ENCODE measurements at places on chromosomes 3 and 15.

DNA sequence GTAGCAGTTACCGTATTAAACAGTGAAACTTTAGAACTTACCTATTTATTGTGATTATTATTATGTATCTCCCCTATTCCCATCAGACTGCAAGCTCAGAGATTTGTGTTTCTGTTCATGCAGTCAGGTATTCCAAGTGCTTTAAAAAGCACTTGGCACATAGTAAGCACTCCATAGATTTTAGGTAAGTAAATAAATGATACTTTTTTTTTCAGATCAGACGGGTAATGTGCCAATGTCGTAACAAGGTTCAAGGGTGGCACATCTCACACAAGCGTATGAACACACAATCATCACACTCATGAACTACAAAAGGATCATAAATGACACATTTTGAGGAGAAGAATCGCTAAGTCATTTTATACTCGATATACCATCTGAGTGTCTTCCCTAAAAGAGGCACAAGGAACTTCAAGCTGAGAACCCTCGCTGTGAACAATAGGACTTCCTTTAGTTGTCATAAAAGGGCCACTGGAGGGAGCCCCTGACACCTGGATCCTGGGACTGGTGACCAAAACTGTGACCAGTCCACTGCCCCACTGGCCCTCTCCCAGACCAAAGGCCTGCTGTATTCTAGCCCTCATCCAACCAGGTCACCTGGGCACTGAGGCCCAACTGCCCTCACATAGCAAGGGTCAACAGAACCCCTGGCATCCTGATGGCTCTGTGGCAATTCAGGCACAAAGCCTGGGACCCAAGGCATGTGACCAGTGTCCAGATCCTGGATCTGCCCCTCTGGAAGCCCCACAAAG, 32.1 kb downstream of the KIF9 start:
- DNase-seq, result no peak

- DNase-seq, result no peak
These were observed 27.4 kb upstream of the SLCO2A1 start for GRCh38 chr3:134057006-134057653.

DNA sequence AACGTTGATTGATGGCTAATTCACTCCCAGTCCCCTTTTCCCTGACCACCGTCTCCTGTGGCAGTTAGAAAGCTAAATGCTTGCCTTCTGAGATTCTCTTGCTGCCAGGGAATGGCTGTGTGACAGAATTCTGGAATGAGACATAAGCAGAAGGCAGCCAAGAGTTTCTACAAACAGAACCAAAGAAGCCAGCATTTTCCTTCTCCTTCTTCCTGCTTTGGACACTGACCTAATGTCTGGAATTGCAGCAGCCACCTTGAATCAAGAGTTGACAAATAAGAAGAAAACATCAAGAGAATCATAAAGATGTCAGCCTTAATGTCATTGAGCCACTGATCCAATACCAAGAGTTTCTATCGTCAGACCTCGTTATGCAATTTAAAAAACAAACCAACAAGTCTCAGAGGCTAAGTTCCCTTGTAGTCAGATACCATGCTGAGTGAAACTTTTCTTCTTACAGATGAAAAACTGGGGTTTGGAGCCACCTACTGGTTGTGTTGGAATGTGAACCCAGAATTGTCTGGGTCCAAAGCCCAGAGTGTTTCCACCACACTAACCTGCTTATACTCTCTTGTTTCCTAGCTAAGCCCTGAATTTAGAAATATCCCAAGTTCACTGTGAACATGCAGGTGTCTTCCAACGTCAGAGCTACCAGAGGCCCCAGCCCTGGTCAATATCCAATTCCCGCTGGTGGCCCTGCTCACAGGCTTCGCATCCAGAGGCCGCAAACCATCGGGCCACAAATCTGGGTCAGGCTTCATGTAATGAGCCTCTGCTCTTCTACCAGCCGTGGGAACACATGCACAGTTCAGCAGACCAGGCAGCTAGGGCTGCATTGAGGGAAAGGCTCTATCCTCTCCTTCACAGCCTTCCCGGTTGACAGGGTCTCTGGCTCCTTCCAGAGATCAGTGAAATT, 42.5 kb downstream of the MCF2L2 start:
- DNase-seq, result peak; percentile 67

GRCh38 chr3:4994823-4995499, 15.7 kb downstream of the BHLHE40 start:
- DNase-seq, result no peak

DNA sequence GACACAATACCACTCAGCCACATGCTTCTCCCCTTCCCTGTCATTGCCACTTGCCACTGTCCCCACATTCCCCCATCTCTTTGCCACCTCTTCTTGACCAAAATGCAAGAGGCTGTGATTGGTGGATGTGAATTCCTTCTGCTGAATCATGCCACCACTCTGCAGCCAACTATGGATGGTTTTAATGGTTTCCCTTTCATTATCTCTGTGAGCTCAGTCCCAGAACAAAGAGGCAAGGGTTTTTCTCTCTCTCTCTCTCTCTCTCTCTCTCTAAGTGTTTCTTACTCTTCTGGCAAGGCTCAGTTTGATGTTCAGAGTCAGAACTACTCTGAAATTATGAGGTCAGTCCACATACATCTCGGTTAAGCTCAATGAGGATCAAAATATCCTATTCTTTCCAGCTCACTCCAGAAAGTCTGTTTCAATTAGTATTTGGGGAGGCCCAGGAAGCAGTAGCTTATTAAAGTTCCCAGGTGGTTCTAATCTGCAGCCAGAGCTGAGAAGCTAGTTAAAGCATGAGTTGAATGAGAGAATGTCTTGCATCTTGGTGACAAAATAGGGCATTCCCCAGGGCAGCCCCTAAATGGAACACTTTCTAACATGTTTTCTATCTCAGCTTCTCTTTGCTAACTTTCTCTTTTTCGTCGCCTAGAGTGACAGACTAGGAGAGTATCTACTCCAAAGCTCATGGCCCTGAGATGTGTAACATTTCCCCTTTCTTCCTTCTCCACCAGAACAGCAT, 8.5 kb upstream of the ILDR1 start:
- DNase-seq, result no peak

DNA sequence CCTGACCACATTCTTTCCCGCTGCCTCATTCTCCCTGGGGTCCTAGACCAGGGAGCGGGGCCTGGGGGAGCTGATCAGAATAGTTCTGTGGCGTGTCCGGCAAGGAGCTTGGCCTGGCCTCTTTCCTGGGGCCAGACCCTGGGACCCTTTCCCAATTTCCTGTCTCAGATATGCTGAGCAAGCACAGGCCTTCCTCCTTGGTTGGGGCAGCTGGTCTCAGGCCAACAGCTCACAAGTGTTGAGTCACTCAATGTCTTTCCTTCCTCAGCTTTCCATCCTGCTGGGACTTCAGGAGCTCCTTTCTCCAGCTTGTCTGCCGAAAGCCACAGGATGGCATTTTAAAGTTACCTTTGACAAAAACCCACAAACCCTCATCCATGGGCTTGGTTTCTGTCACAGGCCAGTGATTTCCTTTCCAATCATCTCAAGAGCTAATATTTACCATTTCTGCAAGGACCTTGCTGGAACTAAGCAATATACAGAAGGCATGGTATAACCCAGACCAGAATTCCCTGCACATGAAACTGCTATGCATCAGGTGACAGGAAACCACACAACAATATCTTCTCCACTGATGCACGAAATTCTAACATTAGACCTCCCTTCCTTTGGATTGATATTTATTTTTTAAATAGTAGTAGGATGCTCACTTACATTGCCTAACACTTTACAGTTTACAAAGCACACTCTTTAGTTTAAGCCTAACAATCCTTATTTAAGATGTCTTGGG, 19.5 kb upstream of the TIMP4 start:
- DNase-seq, result no peak

DNA sequence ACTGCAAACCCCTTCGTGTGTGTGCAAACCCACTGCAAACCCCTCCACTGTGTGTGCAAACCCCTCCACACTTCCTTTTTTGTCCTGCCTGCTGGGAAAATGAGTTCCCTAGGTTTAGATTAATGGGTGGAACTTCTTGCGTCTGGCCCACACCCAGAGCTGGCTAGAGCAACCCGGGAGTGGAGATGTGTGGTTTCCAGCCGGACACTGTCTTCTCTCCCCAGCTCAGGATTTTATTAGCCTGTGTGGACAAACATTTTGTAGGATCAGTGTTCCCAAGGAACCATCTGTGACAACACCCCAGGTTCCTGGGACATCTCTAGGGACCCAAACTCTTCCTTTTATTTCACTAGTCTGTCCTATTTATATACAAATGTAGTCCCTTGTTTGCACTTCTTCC, 9.6 kb upstream of the LRRK1 start:
- no peak for DNase-seq

DNA sequence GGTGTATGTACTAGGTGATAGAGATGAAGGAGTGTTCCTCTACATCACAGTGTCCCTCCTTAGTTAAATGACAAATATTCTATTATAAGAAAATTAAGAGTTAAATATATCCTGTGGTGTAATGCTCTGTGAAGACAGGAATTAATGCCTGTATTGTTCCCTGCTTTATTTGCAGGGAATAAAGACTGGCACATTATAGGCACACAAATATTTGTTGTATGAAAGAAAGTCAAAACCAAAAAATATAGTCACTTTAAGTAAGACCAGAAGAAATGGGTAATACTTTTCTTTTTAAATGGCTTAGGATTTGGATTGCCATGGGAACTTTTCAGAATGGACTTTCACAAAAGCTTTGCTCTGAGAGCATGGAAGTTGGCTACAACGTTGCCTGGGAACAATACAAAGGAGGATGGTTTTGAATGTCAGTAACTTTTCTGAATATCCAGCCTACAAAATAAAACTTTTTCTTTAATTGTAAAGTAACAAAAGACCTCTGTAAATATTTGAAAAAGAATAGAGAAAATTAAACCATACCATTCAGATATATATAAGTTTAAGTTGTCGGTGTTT, 158.0 kb upstream of the P2RY1 start:
- DNase-seq, result no peak

DNA sequence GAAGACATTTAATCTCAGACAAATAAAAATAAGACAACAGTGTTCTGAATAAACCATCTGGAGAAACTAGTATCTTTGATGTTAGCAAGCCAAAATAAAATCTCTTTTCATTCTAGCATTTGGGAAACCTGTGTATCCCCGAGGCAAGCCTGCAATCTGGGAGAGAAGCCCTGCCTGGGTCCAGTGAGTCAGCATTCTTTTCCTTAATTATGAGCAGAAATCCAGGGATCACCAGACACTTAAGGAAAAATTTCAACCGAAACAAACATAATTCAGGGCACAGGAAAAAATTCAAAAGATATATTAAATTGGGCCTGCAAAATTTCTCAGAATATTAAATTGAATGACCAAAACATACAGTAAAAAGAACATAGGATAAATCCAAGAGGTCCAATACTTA, 4.2 kb downstream of the NCBP2 start:
- no peak for DNase-seq

GRCh38 chr3:153680526-153680925, 440.7 kb upstream of the ARHGEF26 start:
- DNase-seq, result no peak

DNA sequence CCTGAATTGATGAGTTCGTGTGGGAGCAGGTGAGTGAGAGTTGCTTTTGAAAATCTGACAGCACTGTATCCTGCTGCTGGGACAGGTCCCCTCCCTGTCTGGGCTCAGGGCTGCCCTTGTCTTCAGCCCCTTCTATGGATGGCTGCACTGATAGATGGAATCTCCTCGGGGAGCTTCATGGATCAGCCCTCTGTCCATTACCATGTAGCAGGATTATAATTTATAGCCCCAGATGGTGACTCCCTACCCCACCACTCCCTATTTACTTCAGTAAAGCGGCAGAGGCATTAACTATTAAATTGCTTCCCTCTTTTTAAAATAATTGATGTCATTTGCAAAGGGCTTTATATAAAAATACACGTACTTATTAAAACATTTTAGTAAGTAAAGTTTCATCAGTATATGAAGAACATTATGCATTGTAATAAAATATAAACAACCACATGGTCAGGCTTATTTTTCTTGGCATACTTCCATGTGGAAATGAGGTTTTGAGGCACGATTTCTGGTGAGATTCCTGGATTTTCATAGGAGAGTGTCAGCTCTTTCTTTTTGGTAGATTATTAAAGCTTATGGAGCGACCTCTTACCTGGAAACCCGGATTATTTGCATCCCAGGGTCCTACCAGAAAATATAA, 38.5 kb downstream of the MAP3K13 start:
- DNase-seq, result no peak

GRCh38 chr3:129424185-129424841, 4.1 kb downstream of the EFCAB12 start:
- no peak for DNase-seq

GRCh38 chr15:90902040-90902839, 862 bp upstream of the MAN2A2 start:
- DNase-seq, result peak; percentile 91

- no peak for DNase-seq
These were observed 235.3 kb upstream of the ST8SIA2 start for GRCh38 chr15:92158426-92158825.

DNA sequence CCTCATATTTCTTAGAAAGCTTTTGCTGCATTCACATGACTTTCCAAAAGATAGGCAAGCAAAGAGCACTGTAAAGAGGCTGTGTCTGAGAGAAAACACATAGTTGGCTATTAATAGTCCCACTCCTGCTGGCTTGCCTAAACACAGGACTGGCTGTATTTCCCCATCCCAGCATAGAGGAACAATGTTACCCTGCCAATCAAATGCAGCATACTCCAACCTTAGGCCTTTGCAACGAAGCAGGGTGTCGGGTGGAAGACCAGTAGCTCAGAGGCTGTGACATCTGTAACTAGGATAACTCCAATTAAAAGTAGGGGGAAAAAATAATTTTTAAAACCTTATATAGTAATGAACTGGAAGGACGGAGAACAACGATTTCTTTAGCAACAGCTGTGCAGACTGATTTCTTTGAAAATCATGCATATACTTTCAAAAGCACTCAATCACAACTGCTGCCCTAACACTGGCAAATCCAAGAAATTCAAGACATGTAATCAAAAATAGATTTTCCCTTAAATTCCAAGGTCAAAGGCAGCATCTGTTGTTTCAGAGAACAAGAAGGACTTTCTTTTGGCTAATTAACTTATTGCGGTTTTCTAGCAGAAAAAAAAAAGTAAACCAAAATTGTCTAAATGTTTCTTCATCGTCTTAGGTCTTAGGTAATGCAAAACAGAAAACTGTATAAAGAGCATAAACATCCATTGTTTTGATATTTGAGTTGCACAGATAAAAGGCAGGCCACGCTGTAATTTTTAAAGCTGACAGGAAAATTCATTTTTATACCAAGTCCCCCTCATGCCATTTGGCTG, 139.3 kb downstream of the TNIK start:
- no peak for DNase-seq

DNA sequence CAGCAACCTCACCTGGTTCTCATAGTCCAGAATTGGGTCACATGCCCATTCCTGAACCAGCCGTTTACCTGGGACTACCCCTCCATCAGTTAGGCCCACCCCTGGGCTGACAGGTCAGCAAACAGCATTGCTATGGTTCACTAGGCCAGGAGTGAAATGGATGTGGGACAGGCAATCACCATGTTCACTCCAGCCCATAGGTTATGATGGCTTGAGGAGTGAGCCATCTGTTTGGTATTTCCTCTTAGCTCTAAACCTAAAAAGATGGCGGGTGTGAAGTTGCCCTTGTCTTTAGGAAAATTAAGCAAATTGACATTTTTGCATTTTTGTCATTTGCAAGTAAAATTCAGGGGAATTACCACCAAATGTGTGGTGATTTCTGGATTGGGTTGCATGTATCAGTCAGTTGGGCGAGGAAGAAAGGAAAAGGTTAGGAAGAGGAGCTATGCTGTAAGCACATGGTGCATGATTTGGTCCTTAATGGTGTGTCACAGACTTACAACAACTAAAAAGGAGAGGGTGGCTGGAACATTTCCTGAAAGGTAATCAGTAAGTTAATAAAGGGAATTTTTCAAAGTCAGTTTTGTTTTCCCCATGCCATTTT, 17.2 kb downstream of the NXPE3 start:
- DNase-seq, result no peak
